ENCODE measurements at places on chromosomes 2 and 18.

DNA sequence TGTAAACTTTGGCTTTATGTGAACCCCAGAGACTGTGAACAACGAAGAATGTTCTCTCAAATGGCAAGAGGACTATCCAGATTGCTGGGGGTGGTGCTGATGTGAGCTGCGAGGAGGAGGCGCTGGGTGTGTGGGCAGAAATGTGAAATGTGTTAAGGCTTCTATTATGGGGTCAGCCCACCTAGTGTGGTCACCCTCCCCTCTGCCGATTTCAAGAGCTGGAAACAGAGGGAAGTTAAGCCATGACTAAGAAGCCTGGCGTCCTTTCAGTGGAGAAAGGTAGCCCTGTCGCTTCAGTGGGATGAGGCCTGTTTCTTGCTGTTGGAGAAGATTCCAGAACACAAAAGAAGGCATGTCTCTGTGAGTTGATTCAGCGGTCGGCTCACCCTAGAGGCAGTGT is 89.0 kb upstream of the KCTD1 start:
- DNase-seq, result no peak

GRCh38 chr2:202574541-202574940 is 60.2 kb upstream of the FAM117B start:
- DNase-seq, result no peak

DNA sequence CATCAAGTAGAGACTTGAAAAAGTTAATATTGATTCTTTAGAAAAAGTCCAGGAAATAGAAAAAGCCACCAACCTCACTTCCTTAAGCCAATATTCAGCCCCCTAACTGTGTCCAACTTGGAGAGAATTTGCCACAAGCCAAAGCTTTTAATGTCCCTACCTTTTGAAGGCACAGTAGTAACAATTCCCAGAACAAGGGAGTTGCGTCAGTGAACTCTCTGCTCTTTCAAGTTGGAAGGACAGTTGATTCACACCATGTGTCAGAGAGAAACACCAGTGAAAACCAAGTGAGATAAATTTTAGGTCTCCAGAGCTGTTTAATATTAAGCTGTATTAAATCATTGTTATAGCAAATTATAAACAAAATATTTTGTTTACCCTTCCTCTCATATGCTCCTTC is 66.1 kb downstream of the EXOC6B start:
- no peak for DNase-seq

DNA sequence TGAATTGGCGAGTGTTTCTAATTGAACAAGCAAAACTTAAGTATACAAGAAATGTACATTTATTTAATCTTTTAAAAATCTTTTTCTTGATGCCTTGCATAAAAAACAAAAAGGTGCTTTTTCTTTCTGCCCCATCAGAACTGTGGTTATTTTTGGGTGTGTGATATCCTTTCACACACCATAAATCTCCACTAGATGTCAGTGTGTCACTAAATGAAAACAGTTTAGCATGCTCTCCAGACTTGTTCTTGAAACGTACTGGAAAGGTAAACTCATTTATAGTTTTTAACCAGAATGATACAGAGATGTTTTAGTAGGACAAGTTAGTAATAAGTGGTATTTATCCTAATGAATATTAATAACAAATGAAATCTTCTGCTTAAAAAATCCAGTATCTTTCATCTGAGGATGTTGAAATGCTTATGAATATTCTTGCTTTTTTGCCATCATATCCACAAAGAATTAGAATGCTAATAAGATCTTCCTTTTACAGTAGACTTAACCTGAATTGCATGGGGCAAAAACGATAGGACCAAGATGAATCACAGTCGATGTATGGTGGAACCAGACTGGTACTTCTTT is 96.8 kb downstream of the UBE2E3 start:
- DNase-seq, result no peak

GRCh38 chr18:65365245-65365980 is 385.4 kb upstream of the CDH7 start:
- DNase-seq, result no peak

DNA sequence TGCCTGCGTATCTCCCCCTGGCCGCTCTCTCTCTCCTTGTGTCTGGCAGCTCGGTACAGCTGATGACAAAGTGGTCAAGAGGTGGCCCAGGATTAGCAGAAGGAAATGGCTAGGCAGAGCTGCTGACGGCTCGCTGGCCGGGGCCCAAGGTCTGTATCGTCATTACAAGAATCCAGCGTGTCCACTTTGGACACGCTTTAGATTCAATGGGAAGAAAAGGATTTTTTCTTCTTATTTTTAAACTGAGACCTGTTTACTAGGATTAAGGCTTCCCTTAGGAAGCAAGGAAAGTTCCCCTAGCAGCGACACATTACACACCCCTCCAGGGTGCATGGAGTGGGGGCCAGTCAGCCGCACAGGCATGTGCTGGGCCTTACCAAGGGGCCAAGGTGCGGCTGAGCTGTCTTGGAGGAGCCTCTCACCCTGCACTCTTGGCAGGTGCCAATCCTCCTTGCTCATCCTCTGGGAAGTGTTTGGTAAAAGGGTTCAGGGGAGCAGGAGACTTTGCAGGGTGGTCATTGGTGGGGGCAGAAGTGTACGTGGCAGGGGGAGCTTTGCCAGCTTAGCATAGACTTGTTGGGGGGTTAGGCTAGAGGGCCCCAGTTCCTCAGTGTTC is 76.8 kb downstream of the POLR1A start:
- no peak for DNase-seq

Data from activated CD8-positive, alpha-beta memory T cell treated with anti-CD3 and anti-CD28 coated beads for 1 hour (primary cell).